ENCODE measurements at places on chromosomes 16 and 17.

DNA sequence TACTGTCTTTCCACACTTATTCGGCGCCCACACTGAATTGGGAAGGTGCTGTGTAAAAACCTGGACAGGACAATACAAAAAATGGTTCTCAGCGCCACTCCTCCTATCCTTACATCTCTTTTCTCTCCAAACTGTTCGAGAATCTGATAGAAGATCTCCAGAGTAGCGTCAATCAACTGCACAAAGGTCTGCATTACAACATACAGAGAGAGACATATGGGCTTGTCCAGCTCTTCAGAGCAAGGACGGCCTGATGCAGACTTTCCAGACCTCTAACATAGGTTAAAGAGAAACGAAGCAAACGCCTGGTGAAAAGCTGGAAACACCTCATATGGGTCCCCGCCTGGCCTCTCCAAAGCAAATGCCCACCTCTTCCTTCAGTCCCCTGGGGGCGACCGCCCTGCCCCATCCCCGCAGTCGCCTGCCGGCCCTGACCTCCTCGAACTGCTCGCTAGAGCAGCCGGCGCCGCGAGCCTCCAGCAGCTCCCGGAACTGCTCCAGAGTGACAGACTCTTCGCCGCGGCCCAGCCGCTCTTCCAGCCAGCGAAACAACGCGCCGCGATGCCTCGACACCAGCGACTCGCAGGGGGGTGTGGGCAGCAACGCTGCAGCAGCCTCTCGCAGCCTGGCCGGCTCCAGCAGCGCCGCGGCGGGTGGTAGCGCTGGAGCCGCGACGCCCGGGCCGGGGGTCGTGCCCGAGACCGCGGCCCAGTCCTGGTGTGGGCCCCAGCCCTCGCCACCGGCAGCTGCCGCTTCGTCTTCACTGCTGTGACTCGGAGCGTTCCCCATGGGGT lies 526 bp downstream of the ZZEF1 start:
- DNase-seq, result no peak

DNA sequence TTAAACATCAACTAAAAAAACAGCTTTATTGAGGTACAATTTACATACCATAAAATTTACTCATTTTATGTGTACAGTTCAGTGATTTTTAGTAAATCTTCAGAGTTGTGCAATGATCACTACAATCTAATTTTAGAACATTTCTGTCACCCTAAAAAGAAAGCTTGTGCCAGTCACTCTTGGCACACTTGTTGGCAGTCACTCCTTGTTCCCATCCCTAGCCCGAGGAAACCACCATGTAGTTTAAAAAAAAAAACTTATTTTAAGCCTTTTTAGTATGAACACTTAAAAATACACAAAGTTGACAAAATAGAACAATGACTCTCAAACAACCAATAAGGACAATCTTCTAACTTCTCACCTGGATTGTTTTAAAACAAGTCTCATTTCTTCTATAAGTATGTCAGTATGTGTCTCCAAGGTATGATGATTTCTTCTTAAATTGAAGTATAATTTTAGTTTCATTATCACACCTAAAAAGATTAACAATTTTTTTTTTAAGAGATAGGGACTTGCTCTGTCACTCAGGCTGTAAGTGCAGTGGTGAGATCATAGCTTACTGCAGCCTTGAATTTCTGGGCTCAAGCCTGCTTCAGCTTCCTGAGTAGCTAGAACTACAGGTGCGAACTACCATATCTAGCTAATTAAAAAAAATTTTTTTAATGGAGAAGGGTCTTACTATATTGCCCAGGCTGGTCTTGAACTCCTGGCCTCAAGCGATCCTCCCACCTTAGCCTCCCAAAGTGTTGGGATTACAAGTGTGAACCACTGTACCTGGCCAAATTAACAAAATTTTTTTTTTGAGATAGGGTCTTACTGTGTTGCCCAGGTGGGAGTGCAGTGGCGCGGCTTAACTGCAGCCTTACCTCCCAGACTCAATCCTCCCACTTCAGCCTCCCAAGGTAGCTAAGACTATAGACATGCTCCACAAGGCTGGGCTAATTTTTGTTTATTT lies 53.2 kb downstream of the PPM1E start:
- DNase-seq, result no peak

GRCh38 chr17:62062944-62063343 lies 2.1 kb downstream of the MED13 start:
- DNase-seq, result no peak

GRCh38 chr17:27519550-27519949 lies 63.3 kb downstream of the KSR1 start:
- DNase-seq, result no peak

- no peak for DNase-seq
Measured at GRCh38 chr16:10694830-10695229, at the start of gene TEKT5. TSS of gene TEKT5 (minus strand) at chr16:10694930. CDS start at chr16:10694873, 57 bp downstream.

- DNase-seq, result no peak
Measured at GRCh38 chr16:10616756-10617640, 36.6 kb upstream of the EMP2 start.

GRCh38 chr16:57938936-57939871 lies 31.7 kb downstream of the CNGB1 start:
- DNase-seq, result no peak

GRCh38 chr17:40181205-40181604 lies 3.9 kb downstream of the RAPGEFL1 start:
- DNase-seq, result no peak

- peak; percentile 47 for DNase-seq
Measured at GRCh38 chr16:81444448-81445121, at the start of gene CMIP. TSS of gene CMIP (plus strand) at chr16:81444808.

GRCh38 chr17:2949469-2950044 lies 113.8 kb downstream of the OR1D5 start:
- no peak for DNase-seq

DNA sequence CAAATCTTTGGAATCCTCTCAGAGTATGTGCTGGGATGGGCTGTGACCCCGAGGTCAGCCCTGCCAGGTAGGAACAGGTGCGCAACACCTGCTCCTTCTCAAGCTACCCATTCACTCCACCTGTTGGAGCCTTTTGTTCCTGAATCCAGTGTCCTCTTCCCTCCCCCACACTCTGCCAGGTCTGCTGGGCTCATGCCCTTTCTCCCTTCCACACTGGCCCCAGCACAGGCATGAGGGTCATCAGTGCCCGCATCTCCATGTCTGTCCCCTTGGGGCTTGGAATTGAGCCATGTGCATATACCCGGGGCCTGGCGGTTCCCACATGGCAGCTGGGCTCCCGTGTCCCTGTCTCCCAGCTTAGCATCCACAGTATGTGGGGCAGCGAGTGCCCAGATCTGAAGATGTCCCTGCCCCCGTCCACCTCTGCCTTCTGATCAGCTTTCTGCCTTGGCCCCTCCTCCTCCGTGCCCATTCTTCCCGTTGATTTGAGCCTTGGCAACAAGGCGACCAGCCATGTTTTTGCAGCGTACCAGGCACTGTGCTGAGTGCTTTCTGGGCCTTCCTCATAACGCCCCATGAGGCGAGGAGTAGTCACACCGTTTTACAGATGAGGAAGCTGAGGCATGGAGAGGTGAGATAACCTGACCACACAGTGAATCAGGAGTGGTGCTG lies 102.2 kb downstream of the RAP1GAP2 start:
- no peak for DNase-seq

DNA sequence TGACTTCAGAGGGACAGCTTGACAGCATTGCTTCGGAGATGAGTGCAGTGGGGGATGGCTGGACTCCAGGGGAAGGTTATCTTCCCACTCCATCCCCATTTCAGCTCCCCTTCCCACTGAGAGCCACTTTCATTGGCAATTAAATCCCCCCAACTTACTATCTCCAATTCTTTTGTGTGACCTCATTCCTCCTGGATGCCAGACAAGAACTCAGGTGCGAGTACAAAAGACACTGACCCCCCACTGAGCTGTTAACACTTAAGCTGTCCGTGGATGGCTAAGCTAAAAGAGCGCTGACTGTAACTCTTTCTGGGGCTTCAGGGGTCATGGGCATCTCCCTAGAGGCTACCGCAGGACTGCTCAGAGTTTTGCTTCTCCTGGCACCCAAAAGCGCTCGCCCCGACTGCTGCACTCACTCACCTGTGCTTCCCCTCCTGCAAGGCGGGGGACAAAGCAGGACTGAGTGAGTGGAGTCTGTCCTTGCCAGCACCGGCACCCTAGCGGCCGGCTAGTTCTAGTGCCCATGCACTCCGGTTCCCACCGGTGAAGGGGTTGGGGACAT lies 44.8 kb upstream of the FBXO47 start:
- DNase-seq, result no peak

DNA sequence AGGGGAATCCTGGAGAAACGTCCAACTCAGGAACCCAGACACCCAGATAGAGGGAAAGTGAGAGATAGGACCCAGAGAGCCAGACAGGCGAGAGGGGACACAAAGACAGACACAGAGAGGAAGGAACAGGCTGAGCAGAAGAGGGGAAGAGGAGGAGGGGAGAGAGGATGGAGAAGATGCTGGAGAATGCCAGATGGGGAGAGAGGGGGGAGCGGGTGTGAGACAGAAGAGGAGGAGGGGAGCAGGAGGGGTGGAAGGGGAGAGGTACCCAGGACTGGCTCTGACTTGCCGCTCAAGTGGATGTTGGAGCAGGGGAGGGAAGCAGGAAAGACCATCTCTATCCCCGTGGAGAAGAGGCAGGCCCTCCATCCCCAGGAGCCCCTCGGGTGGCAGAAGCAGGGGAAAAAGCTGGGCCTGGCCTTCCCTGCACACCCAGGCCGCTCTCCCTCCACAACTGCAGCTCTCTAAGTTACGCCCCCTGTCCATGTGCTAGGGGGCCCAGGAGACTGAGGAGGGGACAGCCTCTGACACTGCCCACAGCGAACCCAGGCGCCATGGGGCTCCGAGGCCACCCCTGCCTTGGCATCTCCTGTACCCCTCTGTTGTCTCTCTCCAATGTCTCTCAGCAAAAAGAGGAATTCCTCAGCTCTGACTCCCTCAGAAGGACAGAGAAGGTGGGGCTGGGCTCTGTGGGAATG lies 4.8 kb downstream of the PPP1R9B start:
- no peak for DNase-seq

DNA sequence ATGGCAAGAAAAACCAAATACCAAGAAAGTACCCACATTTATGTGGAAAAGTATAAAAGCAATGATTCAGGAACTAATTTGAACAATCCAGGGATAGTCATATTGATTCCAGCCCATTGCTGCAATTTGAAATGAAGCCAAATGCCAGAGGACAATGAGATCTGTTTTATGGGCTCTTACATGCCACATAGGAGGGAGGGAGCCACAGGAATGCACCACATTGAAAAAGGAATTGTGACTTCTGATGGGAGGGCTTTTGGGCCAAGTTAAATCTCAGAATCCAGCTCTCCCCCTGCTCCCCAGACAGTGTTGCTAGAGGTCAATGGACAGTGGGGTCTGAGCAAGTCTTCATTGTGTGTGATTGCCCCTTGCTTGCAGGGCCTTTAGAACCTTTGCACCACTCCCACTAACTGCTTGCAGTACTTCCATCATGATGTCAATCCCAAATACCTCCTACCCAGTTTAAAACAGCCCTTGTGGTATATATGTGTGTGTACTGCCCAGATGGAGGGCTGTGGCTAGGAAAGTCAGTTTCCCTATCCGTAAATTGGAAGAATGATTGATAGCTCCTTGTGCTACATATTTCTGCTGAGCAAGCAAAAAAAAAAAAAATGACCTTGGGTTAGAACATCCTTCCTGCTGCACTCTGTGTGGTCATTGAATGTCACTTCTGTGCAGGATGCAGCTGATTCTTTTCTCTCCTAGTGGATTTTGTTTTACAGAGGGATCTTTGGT lies 406.8 kb downstream of the UTP18 start:
- DNase-seq, result no peak

DNA sequence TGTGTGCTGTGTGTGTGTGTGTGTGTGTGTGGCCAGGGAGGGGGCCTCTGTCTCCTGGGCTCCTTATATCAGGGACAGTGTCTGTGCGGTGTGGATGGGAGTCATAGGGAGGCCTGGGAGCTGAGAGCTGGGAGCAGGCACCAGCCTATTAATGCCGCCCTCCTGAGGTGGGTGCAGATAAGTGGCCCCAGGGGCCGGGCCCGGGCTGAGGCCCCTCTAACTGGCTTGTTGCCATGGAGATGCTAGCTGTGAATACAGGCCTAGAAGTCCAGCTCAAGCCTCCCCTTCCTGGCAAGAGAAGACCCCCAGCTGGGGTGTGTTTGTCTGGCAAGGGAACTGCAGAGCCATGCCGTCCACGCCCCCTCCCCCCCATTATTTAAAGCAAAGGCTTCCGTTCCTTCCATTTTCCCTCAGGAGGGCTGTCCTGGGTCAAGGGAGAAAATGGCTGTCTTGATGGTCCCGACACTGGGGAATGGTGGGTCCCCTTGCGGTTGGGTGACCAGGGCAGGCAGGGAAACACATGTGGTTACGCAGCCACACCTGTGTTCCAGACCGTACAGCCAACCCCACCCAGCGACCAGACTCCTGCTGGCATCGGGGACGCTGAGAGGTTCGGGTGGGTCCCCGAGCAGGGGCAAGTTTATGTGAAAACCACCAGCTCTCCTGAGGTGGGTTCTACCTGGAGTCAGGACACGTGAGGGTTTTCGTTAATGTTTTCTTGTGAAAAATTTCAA lies 141.1 kb downstream of the MRM1 start:
- DNase-seq, result no peak

GRCh38 chr17:56985371-56986162 lies 7.6 kb downstream of the SCPEP1 start:
- DNase-seq, result no peak

DNA sequence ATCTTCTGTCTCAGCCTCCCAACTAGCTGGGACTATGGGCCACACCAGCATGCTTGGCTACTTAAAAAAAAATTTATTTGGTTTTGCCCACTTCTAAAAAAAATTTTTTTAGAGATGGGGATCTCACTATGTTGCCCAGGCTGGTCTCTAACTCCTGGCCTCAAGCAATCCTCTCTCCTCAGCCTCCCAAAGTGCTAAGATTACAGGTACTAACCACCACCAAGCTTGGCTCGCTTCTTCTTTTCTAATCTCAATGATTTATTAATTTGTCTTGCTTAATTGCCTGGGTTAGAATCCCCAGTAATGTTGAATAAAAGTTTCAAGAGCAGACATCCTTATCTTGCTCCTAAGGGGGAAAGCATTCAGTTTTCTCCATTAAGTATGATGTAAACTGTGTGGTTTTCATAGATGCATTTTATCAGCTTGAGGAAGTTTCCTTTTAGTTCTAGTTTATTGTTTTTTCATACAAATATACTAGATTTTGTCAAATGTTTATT lies 65.8 kb upstream of the NACA2 start:
- no peak for DNase-seq

DNA sequence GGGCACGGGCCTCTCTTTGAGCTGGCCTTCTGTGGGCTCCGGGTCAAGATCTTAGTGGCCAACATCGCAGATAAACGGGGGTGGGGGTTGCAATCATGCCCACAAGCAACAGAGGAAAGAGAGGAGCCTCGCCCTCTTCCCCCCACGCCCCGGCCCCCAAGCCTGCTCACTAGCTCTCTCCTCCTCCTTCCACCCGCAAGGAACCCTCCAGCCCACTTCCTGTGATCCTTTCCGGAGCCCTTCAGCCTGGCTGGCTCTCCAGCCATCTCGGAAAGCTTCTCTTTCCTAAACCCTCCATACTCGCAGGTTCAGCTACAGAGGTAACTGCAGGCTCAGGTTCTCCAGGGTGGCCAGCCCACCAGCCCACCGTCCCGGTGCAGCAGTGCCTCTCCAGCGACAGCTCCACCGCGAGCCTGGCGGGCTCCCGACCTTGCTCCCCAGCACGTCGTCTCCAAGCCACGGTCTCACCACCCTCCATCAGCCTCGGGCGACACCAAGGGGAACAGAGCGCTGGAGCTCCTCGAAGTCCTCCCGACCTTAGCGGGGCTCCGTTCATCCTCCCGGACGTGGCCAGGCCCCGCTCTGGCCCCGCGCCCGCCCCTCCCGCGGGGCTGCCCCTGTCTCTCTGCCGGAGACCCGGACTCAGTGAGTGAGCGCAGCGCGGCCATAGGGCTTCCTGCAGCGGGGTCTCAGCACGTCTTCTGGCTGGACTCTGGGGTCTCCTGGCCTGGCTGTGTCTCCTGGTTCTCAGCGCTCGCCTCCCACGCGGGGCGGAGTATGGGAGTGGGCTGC lies 12.9 kb upstream of the ODF4 start:
- no peak for DNase-seq

GRCh38 chr16:23907903-23908302 lies 72.1 kb downstream of the PRKCB start:
- no peak for DNase-seq

Measured in stimulated activated CD8-positive, alpha-beta memory T cell treated with anti-CD3 and anti-CD28 coated beads, Interleukin-4, amount 100 ng/mL, for 1 hour (primary cell).